ENCODE measurements at places on chromosomes 5 and 9.

DNA sequence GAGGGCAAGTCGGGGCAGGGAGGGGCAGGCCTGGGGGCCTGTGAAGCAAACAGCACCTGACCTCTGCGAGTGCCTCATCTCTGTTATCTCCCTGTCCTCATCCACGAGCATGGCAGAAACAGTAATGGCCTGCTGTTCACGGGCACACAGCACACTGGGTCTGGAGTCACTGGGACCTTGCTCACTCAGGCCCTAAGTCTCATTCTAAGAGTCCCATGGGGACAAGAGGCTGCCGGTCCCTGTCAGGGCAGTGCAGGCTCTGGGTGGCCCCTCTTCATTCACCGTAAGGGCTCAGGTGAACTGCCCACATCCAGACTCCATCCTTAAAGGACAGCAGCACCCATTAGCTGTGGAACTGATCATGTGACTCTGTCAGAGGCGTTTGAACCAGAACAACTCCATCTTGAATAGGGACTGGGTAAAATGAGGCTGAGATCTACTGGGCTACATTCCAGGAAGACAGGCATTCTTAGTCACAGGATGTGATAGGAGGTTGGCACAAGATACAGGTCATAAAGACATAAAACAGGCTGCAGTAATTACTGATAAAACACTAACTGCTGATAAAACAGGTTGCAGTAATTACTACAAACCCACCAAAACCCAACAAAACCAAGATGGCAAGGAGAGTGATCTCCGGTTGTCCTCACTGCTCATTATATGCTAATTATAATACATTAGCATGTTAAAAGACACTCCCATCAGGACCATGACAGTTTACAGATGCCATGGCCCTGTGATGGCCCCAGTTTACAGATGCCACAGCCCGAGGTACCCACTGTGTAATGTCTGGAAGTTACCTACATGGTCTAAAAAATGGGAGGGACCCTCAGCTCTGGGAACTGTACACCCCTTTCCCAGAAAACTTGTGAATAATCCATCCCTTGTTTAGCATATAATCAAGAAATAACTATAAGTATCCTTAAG is 28.7 kb downstream of the BICD2 start:
- no peak for DNase-seq

- DNase-seq: no peak
These were observed 36.7 kb downstream of the FBXW2 start for GRCh38 chr9:120756531-120756930.

GRCh38 chr9:1599961-1600360 is 415.2 kb upstream of the SMARCA2 start:
- no peak for DNase-seq

- DNase-seq: no peak
These were observed 129.0 kb downstream of the CDH18 start for GRCh38 chr5:19859020-19859419.

DNA sequence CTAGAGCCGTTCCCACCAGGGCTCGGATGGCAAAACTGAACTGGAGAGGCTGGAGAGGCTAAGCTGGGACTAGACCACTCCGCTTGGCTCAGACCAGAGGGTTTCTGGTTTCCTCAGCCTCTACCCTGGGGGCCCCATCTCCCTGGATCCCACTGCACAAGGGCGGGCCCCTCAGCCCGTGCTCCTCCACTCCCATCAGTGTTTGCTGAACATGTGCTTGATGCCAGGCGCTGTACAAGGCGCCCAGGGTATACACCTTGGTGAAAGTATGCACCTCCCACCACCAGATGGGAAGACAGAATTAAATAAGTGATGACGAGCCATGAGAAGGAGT is 18.0 kb downstream of the GPX3 start:
- peak; percentile 45 for DNase-seq

GRCh38 chr9:136522314-136523237 is 23.3 kb downstream of the NOTCH1 start:
- DNase-seq: no peak
